ENCODE measurements at places on chromosomes 13 and 19.
A peak's percentile ranks its signal among the peaks of the same experiment; 100 is the strongest.

DNA sequence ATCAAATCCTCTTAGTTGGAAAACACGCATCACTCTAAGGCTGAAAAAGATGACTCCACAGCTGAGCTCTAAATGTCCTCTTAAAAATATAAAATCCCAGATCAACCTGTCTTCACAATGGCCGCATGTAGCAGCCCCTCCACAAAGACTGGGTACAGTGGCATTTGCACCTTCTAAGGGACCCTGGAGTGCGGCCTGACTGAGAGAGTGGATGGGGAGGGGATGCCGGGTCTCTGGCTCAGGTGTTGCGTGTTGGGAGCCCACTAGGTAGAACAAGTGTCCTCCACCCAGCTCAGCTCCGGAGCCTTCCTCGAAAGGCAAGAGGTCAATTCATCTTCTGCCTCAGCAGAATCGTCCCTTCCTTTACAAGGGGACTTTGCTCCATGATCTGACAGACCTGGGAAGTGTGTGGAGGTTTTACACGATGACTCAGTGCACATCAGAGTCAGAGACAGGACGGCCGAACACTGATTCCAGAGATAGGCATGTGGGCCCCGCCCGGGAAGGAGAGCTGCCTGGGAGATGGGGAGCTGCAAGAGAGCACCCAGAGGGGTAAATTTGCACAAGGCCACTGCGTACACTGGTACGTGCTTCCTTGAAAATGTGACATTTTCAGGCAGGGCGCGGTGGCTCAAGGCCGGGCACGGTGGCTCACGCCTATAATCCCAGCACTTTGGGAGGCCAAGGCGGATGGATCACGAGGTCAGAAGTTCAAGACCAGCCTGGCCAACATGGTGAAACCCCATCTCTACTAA is 23.5 kb upstream of the SLC15A1 start:
- no peak for DNase-seq

DNA sequence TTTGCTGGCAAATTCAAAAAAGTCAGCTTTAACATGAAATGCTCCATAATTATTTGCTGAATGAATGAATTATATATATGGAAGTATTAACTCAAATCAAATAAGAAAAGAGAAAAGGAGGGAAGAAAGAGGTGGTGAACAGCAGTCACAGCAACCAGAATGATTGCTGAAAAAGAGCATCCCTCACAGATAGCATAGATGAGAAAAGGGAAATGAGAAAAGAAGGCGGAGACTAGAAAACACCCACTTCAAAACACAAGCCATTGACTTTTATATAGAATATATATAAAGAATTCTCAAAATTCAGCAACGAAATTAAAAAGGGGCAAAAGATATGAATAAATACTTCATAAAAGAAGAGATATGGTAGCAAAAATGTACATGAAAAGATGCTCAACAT is 75.2 kb downstream of the CAB39L start:
- no peak for DNase-seq

DNA sequence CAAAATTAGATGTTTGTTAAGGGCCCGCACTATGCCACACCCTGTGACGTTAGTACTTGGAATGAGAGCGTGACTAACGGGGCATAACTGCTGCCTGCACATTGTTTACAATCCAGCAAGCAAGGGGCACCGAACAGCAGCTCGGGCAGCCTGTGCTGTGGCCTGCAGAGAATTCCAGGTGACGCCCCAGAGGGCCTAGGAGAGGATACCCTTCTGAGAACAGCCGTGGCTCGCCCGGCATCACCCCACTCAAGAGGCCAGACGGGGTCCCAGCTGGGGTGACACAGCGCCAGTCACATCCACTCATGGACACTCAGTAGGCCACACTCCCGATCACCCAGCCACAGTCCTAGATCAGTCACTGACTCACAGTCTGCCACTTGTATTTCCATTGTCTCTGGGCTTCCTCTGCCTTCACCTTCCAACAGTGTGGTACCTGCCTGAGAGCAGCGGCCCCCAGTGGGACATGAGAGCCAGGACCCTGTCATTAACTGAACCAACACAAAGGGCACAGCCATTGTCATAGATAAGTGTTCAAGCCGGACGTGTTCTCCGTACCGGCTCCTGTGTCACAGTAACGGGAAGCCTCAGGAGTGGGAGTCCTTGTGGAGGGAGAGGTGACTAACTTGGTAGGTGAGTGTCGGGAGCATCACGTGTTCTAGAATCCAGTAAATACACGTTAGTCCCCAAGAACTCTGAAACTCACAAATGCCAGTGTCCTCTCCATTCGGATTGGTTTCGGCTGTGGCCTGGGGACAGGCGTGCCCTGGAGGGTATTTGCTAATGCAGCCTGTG is 7.5 kb downstream of the ZNF331 start:
- DNase-seq = no peak

DNA sequence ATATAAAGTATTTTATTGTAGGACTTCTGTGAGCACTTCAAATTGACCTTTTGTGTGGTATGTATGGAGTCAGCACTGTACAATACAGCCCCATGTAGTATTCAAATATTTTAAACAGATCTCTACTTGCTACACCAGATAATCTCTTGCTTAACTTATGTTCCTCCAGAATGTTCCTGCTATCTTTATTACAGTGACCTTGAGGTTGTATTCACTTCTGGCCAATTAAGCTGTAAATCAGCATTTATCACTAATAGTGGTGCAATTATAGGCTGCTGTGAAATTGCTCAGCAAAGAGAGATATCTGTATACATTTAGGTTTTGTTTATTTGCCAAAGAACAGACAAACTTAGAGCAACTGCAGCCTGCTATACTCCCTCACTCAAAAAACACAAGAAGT is 1218.6 kb downstream of the PCDH17 start:
- no peak for DNase-seq

- DNase-seq = no peak
These were observed 471.7 kb downstream of the EFNB2 start for GRCh38 chr13:106063591-106064313.

- DNase-seq = no peak
These were observed 43.9 kb downstream of the SIAH3 start for GRCh38 chr13:45807520-45808099.

DNA sequence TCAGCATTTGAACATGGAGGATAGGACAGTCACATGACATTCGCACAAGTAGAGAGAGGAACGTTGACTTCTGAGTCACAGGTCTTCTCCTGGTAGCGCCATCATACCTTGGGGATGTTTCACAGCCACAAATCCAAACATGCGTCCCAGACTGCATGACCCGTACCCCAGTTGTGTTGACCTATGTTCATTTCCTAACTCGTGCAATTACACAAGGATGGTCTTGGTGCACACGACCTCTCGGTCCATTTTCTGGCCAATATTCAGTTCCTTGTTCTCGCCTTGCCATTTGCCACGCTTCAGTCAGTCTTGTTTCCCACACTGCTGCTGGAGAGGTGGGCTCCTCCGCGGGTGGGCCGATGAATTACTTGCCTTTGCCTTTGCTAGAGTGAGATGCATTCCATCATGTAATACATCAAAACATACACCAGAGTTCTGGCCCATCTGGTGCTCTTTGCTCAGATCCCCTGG is 87.3 kb downstream of the COL4A2 start:
- no peak for DNase-seq

DNA sequence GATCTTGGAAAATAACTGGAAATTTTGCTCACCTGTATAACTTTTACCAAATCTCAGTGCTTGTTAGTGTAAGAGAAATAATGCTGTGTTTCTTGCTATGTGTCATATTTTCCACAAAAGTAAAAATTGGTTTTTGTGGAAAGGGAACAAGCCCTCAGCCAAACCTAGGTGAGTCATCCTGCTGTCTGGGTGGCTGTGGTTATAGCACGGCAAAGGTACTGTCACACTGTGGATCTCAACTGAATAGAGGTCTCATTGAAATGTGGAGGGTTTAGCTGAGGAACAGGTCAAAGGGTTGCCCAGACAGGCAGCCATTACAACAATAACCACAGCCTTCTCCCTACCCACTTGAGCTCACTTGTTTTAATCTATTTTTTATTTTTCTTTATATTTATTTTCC is 338.8 kb upstream of the DACH1 start:
- DNase-seq = no peak

DNA sequence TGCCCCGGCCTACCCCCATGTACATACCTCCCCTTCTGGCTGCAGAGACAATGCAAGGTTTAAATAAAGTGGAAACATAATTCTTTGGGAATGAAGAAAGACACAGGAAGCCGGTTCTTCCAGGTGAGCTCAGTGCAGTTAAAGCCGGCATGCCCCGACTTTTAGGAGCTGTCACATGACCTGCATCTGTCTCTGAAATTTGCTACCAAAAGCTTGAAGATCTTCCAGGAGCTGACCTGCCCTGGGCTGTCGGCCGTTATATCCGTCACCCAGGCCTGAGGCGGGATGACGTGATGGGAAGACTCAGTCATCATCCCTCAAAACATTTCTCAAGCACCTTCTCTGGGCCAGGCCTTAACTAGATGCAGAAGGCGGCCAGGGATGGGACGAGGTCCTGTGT is 10.3 kb downstream of the RAB8A start:
- DNase-seq = no peak

- DNase-seq = no peak
These were observed 19.5 kb upstream of the TRPC4 start for GRCh38 chr13:37889102-37889501.

- peak; percentile 84 for DNase-seq
These were observed at the start of gene SERTM1 for GRCh38 chr13:36673838-36674326. TSS of gene SERTM1 (plus strand) at chr13:36674020. CDS start at chr13:36695079, 21,059 bp downstream.

- no peak for DNase-seq
These were observed 698 bp downstream of the BLOC1S3 start for GRCh38 chr19:45179072-45179891.

- DNase-seq = no peak
These were observed 3.2 kb downstream of the PLK5 start for GRCh38 chr19:1526979-1527649.

DNA sequence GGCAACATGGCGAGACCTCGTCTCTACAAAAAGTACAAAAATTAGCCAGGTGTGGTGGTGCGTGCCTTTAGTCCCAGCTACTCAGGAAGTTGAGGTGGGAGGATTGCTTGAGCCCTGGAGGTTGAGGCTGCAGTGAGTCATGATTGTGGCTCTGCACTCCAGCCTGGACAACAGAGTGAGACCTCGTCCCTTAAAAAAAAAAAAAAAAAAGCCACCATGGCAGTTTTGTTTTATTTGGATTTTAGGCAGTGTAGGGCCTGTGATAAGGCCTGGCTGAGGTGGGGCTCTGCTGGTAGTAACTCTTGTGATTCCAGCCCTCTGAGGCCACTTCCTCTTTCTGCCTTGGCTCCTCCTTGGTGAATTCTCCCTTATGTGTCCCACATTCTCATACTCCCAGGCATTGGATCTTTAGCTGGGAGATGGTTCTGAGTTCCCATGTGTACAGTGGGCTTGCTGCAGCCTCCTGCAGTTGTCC is 39.2 kb downstream of the GATAD2A start:
- no peak for DNase-seq

GRCh38 chr19:39740395-39740794 is 2.6 kb upstream of the CLC start:
- no peak for DNase-seq

DNA sequence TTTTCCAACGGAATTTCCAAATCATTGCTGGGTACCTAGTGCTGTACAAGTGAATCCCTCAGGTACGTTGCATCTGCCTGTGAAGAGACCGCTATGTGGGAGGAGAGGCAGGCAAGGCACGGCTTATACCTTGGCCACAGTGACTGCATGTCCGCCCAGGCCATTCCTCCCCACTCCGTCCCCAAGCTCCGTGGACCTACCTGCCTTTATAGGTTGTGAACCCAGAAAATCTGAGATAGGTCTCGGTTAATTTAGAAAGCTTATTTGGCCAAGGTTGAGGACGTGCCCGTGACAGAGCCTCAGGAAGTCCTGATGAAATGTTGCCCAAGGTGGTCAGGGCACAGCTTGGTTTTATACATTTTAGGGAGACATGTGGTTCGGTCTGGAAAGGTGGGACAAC is 218.5 kb upstream of the TSHZ3 start:
- no peak for DNase-seq

DNA sequence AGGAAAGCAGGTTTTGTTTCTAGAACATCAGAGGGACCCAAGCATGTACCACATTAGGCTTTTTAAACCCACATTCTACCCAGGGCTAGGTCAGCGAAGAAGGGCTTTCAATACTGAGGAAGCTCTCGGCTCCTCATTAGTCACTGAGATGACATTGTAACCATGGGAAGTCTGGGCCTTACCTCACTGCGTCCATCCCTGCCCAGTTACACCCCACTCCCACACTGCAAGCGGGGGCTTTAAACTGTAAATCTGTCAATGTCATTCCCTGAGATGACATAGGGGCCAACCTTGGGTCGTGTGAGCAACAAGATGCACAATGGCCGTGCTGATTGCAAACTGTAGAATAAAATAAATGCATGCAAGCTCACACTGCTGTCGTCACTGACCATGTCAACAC is 21.7 kb upstream of the TFDP1 start:
- DNase-seq = no peak

- peak; percentile 52 for DNase-seq
These were observed 2.8 kb downstream of the ZNF429 start for GRCh38 chr19:21508198-21508597.

- peak; percentile 13 for DNase-seq
These were observed 730 bp downstream of the ZNF260 start for GRCh38 chr19:36527341-36527740.

DNA sequence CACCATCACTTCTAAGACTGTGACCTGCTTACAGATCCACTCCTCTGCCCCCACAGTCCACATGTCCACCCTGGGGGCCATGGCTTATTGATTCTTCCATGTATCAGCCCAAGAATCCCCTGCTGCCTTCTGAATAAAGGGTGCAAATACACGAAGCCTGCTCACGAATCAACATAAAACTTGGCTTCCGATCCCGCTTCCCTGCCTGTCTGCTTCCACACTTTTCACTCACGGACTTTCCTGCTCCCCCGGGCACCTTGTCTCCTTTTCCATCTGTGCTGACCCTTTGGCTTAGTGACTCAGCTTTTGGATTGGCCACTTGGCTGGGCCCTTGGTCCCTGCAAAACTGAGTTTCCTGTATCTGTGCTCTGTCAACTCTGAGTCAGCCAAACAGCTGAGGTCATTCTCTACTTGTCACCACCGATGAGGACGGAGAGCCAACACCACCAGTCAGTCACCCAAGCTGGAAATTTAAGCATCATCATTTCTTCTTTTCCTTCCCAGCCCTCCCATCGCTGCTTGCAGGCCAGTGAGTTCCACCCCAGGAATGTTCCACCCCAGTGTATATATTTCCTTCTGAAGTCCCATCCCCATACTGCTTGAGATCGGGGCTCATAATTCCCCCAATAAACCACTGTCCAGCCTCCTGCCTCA is 11.4 kb upstream of the USP12 start:
- no peak for DNase-seq

- DNase-seq = peak; percentile 44
These were observed 16.2 kb upstream of the PRODH2 start for GRCh38 chr19:35828692-35829301.

DNA sequence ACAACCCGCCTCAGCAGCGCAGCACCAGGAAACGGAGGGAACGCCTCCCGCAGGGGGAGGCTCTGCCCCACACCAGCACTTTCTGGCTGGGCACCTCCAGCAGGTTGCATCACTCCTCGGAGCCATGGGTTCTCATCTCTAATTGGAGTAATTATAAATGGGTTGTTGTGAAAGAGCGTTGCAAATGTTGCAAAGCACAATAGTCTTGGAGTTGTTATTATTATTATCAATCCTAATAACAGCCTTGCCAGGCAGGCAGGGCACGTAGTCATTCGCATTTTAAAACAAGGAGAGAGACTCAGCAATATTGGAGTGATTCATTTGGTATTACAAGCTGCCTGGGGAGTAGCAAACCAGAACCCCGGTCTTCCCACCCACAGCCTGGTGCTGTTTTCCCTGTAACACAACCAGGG is 108.6 kb upstream of the GJB6 start:
- no peak for DNase-seq

- no peak for DNase-seq
These were observed 1.6 kb upstream of the PLEKHA4 start for GRCh38 chr19:48870048-48870447.

All from retina (tissue), 1 donor.